ENCODE measurements at places on chromosomes 7 and 10. TPM values are rescaled to one million over a fixed set of nuclear protein-coding genes. Genes with fewer than 3 reads are reported as not detected.

GRCh38 chr7:7859411-7859810 lies 109.2 kb upstream of the GLCCI1 start:
- no peak for DNase-seq

- DNase-seq, result no peak
These were observed 189.8 kb upstream of the PRKCQ start for GRCh38 chr10:6769704-6770417.

- no peak for DNase-seq
These were observed 141.3 kb downstream of the CFTR start for GRCh38 chr7:117621075-117621618.

GRCh38 chr10:46282842-46283574 lies 3.8 kb upstream of the ANTXRL start:
- DNase-seq, result peak; percentile 91

- no peak for DNase-seq
These were observed 78.4 kb downstream of the PON1 start for GRCh38 chr7:95245828-95246500.

- no peak for DNase-seq
These were observed 108.3 kb upstream of the HDAC9 start for GRCh38 chr7:18387191-18387735.

- DNase-seq, result no peak
These were observed 162.1 kb downstream of the ZNF438 start for GRCh38 chr10:30869566-30869965.

DNA sequence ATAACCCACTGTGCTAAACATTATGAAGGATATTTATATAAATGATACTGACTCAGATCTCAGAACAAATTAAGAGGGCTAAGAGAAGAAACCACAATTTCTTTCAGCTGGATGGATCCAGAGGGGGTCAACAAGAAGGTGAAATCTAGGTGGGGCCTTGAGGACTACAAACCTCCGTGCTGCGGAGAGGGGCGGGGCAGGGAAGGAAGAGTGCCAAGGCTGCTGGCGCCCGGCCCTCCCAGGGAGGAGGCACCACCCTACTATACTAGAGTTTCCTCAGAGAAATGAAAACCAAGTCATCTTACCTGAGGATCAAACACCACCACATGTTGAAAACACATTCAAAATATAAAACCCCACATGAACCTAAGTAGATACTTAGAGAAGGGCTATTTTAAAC lies 29.3 kb upstream of the CRYGN start:
- no peak for DNase-seq

- no peak for DNase-seq
These were observed 23.0 kb upstream of the DLD start for GRCh38 chr7:107867858-107868466.

- no peak for DNase-seq
These were observed 825.3 kb upstream of the C7orf33 start for GRCh38 chr7:147765301-147765700.

DNA sequence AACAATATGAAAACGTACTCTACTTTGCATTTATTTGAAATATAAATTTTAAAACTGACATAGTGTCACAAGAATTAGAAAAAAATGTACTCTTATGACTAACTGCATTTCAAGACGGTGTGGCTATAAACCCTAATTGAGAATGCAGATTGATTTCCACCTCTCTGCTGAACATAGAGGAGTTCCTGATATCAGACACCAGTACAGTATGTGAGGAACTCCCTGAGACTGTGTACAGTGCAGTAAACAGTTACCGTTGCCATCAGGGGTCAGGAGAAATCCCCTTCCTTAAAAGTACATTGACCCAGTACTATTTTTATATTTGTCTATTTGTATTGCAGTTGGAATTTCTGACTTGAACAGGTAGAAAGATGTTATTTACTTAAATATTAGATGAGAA lies 61.8 kb upstream of the DKK1 start:
- DNase-seq, result no peak

DNA sequence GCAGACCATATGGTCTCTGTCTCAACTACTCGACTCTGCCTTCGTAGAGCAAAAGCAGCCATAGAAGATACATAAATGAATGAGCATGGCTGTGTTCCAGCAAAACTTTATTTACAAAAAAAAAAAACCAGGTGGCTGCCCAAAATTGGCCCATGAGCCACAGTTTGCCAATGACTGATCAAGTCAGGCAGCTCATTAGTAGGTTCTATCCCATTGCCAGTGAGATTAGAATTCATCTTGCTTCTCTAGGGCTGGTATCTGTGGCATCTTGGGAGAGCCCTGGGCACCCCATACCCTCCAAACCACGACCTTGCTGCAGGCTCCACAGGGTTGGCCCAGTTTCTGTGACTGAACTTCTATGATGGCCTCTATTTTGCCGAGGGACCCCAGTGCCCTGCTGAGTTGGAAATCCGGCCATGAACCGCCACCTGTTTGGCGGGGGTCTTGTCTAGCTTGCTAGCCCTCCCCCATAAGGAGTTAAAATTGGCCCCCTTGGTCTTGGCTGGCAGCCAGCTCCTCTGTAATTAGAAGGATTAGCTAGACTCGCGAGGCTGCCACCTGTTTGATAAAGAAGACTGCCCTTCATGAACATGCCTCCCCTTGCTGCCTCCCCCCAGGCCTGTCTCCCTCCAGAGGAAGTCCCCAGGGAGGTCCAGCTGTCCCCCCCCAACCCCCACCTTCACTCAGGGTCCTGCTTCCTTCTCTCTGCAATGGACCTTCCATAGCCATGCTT lies 83.9 kb downstream of the CHN2 start:
- no peak for DNase-seq

GRCh38 chr7:134450294-134451000 lies 8.5 kb downstream of the AKR1B1 start:
- DNase-seq, result no peak

- peak; percentile 95 for DNase-seq
These were observed 1.7 kb upstream of the CXCL12 start for GRCh38 chr10:44386546-44387052.

- peak; percentile 44 for DNase-seq
These were observed 200.9 kb upstream of the AOAH start for GRCh38 chr7:36925207-36925606.

GRCh38 chr10:97974526-97975525 lies 55.6 kb downstream of the CRTAC1 start:
- DNase-seq, result peak; percentile 13

DNA sequence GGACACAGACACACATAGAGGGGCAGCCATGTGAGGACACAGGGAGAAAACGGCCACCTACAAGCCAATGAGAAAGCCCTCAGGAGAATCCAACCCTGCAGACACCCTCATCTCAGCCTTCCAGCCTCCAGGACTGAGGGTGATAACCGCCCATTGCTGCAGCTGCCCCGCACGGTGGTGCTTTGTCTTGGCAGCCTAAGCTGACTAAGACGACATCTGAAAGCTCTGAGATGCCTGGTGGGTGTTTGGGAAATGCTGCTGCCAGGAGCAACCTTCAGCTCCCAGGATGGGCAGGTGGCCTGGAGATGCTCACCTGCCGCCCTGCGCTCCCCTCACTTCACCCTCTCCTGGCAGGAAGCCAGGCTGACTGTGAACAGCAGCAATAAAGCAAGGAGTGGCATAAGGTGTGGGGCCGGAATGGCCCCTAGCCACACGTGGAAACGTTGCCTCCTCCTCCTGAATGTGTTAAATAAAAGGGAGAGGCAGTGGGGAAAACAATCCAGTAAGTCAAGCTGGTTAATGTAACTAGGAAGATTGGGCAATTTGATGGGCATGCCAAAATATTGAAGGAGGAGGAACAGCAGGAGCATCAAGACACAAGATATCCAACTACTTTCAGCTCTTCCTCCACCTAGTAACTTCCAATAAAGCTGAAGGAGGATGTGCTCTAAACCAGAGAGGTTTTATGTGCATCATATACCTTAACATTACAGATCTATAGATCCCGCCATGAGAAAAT lies 121.5 kb downstream of the TNS3 start:
- DNase-seq, result no peak

Gene GPR37
- polyA plus RNA-seq, result not detected

Gene GIMAP4
- polyA plus RNA-seq, result not detected

Gene SPDYE11
- polyA plus RNA-seq, result not detected

Gene AKR1C3
- polyA plus RNA-seq, result 0.70 TPM

Gene AOAH
- not detected for polyA plus RNA-seq

Gene SFTPA2
- polyA plus RNA-seq, result not detected

Gene CHRM2
- 0.23 TPM for polyA plus RNA-seq

Measured in SK-N-SH (cell line).